ENCODE measurements at places on chromosomes 1 and 21.
A peak's percentile ranks its signal among the peaks of the same experiment; 100 is the strongest.

DNA sequence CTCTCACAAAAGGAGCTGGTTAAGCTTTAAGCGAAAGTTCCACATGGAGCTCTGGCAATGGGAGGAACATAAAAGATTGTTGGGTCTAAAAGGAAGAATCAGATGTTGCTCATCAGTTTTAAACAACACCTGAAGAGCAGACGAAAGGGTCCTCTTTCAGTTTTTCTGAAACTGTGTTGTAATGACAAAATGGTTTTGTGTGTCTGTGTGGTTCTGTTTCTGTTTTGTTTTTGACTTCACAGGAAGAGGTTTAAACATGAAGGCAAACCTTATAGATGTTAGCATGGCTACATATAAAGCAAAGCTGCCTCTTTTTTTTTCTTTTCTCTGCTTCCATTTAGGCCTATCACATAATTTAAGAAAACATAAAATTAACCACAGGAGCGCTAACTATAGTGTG lies 136.1 kb downstream of the ZP4 start:
- no peak for DNase-seq

- DNase-seq = peak; percentile 77
These were observed 2.4 kb upstream of the NFIA start for GRCh38 chr1:61079898-61080336.

DNA sequence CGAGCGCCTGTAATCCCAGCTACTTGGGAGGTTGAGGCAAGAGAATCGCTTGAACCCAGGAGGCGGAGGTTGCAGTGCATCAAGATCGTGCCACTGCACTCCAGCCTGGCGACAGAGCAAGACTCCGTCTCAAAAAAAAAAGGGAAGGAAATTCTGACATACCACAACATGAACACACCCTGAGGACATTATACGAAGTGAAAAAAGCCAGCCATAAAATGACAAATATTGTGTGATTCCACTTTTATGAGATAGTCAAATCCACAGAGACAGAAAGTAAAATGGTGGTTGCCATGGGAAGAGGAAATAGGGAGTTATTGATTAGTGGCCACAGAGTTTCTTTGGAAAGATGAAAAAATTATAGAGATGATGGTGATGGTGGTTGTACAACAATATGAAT lies 41.7 kb downstream of the EVI5 start:
- DNase-seq = no peak

- no peak for DNase-seq
These were observed at the start of gene ZYG11A for GRCh38 chr1:52842643-52843310. ZYG11A (plus strand) TSS chr1:52842760; CDS start chr1:52842884, 124 bp downstream.

Measured in NCI-H2081 (cell line).